Fibroblast of skin of scalp (primary cell): ENCODE measurements at places on chromosomes 12 and 14.

- no peak for DNase-seq
Observed at GRCh38 chr12:15861404-15861803, 20.8 kb upstream of the STRAP start.

GRCh38 chr14:101854366-101854765 is 92.9 kb downstream of the PPP2R5C start:
- DNase-seq = no peak

GRCh38 chr12:19896041-19896440 is 456.7 kb downstream of the AEBP2 start:
- peak; percentile 79 for DNase-seq

DNA sequence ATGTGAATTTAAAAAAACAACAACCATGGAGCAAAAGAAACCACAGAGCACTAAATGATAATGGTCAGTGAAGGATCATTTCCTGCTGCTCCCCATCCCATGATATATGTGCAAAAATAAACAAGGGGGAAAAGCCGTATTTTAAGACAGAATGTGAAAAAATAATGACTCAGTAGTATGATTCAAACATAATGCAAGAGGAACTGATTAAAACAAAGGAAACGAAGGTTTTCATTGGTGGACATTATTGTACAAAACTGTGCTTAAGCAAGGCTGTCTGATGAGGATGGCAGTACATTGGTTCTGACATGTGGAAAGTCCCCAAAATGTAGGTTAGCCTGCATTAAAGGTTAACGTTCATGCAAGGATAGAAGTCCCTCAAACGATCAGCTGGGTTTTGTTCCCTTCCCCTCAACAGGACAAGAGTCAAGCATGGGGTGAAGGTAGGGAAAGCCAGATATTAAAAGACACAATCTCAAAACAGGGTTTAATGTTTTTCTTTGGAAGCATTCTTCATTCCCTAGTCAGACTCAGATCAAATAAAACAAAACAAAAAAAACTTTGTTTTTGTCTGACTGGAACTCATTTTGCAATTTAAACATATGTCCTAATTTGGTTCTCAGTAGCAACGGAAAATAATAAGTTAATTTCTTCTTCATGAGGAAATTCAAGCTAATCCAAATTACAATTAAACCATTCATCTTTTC is 26.3 kb upstream of the PTGDR start:
- DNase-seq = peak; percentile 78

DNA sequence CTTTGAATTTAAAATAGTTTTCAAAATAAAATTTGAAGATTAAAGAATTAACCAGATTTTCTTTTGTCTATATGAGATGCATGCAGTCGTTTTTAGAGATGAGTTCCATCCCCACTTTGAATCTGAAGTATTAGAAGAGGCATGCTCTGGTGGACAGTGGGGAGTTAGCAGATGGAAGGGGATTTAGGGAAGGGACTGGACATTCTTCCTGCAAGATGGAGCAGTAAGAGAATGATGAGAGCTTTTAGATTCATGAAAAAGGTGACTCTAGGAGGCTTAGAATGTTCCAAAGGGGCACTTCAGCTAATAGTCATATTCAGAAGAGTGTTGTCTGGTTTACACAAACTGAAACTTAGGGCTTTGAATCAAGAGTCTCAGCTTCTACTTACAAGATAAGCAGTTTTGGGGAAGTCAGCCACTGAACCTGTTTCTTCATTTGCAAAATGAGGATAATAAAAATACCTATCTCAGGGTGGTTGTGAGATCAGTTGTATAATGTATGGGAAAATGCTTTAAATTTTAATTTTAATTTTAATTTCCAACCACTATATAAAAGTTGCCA is 3.7 kb downstream of the ZBTB1 start:
- no peak for DNase-seq

- DNase-seq = no peak
Observed at GRCh38 chr14:74575507-74575906, 36.5 kb downstream of the LTBP2 start.

GRCh38 chr14:62206456-62206855 is 444.2 kb downstream of the SNAPC1 start:
- peak; percentile 13 for DNase-seq

DNA sequence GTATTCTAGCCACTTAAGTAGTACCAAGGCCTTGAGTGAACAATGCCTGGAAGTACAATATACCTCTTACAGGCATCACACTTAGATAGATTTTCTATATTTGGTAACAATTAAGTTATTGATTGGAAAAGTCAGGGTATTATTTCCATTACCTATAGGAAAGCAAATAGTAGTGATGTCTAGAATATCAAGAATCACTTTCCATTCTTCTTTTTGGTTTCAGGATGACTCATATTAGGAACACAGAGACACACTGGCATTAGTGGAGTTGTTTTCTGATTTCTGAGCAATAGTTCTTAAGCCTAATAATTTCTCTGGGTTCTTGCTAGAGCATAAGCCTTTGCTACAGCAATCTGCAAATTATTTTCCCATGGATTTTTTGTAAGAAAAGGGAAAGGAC is 1640.0 kb upstream of the SEL1L start:
- DNase-seq = no peak

DNA sequence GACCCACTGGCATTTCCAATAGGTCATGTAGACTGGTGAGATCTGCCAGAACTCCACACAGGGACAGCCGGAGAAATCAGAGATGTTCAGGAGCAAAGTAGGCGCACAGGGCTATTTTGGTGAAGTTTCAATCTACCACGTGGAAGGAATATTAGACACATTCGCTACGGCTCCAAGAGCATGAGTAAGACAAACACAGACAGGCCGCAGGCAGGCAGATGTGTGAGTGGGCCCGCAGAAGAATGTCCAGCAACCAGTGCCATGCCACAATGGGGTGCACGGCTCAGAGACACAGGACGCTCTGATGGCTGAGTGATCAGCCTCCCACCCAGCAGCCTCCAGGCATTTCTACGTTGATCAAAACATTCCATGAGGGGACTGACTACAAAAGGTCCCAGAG is 10.4 kb downstream of the SLC15A4 start:
- DNase-seq = no peak

DNA sequence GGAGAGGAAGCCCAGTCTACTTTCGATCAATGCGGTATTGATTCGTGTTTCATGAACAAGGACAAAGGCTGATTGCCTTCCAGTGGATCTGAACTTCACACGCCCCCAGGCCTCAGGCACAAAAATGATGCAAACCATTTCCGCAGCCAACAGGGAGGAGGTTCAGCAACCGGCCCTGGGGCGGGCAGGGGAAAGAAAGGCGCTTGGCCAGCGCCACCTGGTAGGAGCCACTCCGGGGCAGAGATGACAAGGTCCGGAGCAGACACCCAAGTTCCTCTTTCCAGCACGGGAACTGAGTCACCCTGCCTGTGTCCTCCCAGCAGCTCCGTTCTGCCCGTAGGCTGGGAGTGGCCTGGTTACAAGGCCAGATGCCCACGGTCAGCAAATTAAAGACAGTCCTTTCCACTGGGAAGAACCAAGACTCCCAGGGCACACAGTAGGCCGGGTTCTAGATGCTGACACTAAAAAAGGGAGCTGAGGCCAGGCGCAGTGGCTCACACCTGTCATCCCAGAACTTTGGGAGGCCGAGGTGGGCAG is 136.3 kb downstream of the SCARB1 start:
- no peak for DNase-seq

DNA sequence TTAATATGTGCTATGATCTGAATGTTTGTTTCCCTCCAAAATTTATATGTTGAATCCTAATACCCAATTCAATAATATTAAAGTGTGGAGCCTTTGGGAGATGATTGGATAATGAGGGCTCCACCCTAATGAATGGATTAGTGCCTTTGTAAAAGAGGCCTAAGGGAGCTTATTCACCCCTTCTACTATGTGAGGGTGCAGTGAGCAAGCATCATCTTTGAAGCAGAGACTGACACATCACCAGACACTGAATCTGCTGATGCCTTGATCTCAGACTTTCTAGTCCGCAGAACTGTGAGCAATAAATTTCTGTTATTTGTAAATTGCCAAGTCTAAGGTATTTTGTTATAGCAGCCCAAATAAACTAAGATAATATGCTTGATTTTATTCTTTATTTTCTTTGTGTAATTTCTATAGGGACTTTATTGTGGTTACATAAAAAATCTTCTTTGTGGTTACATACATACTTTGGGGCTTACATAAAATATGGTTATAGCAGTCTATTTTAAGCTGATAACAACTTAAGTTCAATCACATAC is 131.1 kb upstream of the SLC38A2 start:
- DNase-seq = peak; percentile 45

GRCh38 chr12:118521036-118521370 is 144.6 kb downstream of the SUDS3 start:
- DNase-seq = no peak

- no peak for DNase-seq
Observed at GRCh38 chr12:31325524-31325875, 450 bp downstream of the SINHCAF start.

- no peak for DNase-seq
Observed at GRCh38 chr14:101504096-101504948, 57.0 kb upstream of the DIO3 start.

DNA sequence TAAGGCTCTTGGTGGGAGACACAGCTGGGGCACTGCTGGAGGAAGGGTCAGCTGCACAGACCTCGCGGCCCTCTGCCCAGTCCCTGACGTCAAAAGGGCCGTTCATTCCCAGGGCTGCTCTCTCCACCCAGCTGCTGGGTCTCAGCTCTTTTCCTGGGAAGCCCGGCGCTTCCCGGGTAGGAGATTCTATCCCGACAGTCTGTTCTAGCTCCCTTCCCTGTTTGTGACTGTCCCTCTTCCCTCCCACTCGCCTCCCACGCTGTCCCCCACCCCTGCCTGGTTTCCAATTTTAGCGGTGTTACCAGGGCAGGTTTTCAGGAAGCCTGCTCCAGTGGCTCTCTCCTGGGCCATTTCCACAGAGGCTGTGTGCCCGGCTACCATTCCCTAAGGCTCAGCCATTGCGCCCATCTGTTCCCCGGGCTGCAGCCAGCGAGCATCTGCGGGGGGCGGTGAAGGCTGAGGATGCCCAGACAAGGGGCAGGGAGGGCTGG is 186.6 kb downstream of the CACNA1C start:
- DNase-seq = no peak
